ENCODE measurements at places on chromosomes 7 and 10. TPM values are rescaled to one million over a fixed set of nuclear protein-coding genes. Genes with fewer than 3 reads are reported as not detected.

Gene FAM241B
- total RNA-seq: 17.2 TPM

Gene FIGNL1
- 16.3 TPM for total RNA-seq

Gene OR2A2
- total RNA-seq: not detected

Gene OLAH
- total RNA-seq: 0.40 TPM

Gene OR6V1
- total RNA-seq: not detected

Gene C7orf57
- total RNA-seq: 0.18 TPM

Gene OPALIN
- total RNA-seq: not detected

Gene SEMA3E
- total RNA-seq: 2.3 TPM

Gene CAV2
- total RNA-seq: 178 TPM

Gene NOD1
- 5.3 TPM for total RNA-seq

Gene RGS10
- total RNA-seq: 53.6 TPM

Gene OPN4
- not detected for total RNA-seq

Gene NUTM2D
- 1.7 TPM for total RNA-seq

Gene FXYD4
- not detected for total RNA-seq

Gene EVX1
- 0.10 TPM for total RNA-seq

Gene ANKRD7
- total RNA-seq: 0.41 TPM

Gene SPAM1
- total RNA-seq: not detected

Gene UNCX
- not detected for total RNA-seq

Gene LRRC61
- 0.20 TPM for total RNA-seq

Gene AHR
- 10.0 TPM for total RNA-seq

Gene ADAP1
- total RNA-seq: 4.1 TPM

Gene NEURL1
- total RNA-seq: 0.38 TPM

Gene DNAJC12
- 71.2 TPM for total RNA-seq

Gene CRTAC1
- 2.0 TPM for total RNA-seq

Gene VPS37D
- total RNA-seq: 6.6 TPM

Gene ZNF467
- total RNA-seq: 0.97 TPM

Gene AKR1C3
- 1,261 TPM for total RNA-seq

Gene IGF2BP3
- total RNA-seq: 22.2 TPM

Gene ODAD2
- total RNA-seq: not detected

Gene LIPJ
- total RNA-seq: not detected

Gene CYP26A1
- total RNA-seq: 3.0 TPM

Gene CARD11
- 1.5 TPM for total RNA-seq

Gene BTBD16
- total RNA-seq: 1.7 TPM

Gene HDAC9
- 0.27 TPM for total RNA-seq

Gene PLEKHS1
- 0.03 TPM for total RNA-seq

Gene ECHDC3
- total RNA-seq: 8.4 TPM

Gene STEAP4
- total RNA-seq: not detected

Gene TUBAL3
- total RNA-seq: 0.19 TPM

Gene SLC26A5
- total RNA-seq: not detected

Gene TMEM229A
- not detected for total RNA-seq

Gene UCN3
- not detected for total RNA-seq

Gene CYP2W1
- 0.05 TPM for total RNA-seq

Gene NPFFR1
- total RNA-seq: not detected

Gene TMEM26
- total RNA-seq: 0.06 TPM

Gene ASL
- 24.1 TPM for total RNA-seq

Gene SFRP4
- 4.0 TPM for total RNA-seq

Data from A549 treated with GW870086 at 1 μM for 4 hours (cell line).